NCI-H2227 treated with DMSO at 0.1 percent for 48 hours (cell line): ENCODE measurements at places on chromosomes 2 and 18.

GRCh38 chr2:98875081-98875728, 60.8 kb downstream of the CRACDL start:
- DNase-seq = no peak

- no peak for DNase-seq
Observed at GRCh38 chr2:25178976-25179375, 10.6 kb upstream of the POMC start.

- DNase-seq = no peak
Observed at GRCh38 chr2:28617502-28618184, 121.8 kb downstream of the PLB1 start.

GRCh38 chr18:56789004-56789888, 138.1 kb downstream of the WDR7 start:
- peak; percentile 11 for DNase-seq

DNA sequence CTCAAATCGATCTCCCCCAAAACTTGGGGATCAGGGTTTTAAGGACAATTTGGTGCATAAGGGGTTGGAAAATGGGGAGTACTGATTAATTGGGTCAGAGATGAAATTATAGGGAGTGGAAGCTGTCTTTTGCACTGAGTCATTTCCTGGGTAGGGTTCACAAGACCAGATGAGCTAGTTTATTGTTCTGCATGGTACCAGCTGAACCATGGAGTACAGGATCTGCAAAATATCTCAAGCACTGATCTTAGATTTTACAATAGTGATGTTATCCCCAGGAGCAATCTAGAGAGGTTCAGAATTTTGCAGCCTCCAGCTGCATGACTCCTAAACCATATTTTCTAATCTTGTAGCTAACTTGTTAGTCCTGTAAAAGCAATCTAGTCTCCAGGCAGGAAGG, 73.1 kb downstream of the CPO start:
- DNase-seq = no peak

- no peak for DNase-seq
Observed at GRCh38 chr2:238855299-238855698, 7.4 kb downstream of the TWIST2 start.

DNA sequence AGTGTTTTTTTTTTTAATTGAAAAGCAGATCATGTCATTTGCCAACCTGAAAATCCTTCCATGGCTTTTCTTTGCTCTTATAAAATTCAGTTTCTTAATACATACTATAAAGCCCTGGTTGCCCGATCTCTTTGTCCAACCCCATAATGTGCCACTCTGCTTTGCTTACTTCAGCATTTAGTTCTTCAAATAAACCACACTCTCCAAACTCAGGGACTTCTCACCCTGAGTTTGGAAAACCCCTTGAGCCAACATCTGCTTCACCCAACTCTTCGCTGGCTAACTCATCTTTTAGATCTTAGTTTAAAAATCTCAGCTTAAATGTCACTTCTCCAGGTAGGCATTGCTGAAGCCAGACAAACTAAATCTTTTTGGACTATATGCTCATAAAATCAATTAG, 1.3 kb upstream of the STAT1 start:
- no peak for DNase-seq

- no peak for DNase-seq
Observed at GRCh38 chr2:172089633-172090032, 4.3 kb downstream of the DLX1 start.

GRCh38 chr2:73850009-73850408, 21.2 kb downstream of the STAMBP start:
- no peak for DNase-seq

- peak; percentile 41 for DNase-seq
Observed at GRCh38 chr18:53567929-53568574, 656.4 kb downstream of the MBD2 start.

GRCh38 chr2:60515721-60516226, 37.7 kb downstream of the BCL11A start:
- DNase-seq = no peak

DNA sequence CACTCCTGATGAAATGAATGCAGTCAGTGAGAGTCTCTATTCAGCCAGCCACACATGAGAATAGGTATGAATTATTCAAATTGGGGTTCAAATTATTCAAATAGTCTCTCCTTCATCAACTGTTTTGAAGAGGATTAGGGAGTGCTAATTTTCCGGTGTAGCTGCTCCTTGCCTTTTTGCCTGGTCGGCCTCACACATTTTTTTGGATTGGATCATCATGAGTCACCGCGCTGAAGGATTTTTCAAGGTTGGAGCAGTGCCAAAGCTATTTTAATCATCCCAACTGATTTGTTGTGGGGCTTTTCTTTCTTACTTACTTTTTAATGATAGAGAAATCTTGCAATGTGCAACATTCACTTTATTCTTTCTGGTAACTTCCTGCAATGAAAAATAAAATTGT, 2.4 kb upstream of the DTNA start:
- peak; percentile 59 for DNase-seq

GRCh38 chr18:352438-352837, 84.6 kb upstream of the THOC1 start:
- no peak for DNase-seq

DNA sequence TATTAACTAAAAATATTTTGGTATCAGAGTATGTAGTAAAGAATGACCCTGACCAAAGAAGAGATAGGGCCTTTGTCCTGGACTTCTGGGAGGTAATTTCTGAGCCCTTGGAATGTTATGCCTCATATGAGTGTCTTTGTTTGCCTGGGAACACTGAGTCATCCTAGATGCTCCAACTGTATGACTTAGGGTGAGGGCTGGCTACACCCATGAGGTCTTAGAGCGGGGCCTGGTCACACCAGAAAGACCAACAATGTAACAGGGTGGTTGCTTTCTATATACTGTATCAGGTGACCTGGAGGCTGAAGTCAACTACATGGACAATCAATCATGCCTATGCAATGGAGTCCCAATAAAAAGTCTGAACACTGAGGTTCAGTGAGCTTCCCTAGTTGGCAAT, 253.1 kb downstream of the MBD2 start:
- DNase-seq = no peak

GRCh38 chr2:66364495-66365333, 70.2 kb upstream of the MEIS1 start:
- DNase-seq = no peak

GRCh38 chr2:20431772-20432171, 15.1 kb upstream of the RHOB start:
- no peak for DNase-seq

DNA sequence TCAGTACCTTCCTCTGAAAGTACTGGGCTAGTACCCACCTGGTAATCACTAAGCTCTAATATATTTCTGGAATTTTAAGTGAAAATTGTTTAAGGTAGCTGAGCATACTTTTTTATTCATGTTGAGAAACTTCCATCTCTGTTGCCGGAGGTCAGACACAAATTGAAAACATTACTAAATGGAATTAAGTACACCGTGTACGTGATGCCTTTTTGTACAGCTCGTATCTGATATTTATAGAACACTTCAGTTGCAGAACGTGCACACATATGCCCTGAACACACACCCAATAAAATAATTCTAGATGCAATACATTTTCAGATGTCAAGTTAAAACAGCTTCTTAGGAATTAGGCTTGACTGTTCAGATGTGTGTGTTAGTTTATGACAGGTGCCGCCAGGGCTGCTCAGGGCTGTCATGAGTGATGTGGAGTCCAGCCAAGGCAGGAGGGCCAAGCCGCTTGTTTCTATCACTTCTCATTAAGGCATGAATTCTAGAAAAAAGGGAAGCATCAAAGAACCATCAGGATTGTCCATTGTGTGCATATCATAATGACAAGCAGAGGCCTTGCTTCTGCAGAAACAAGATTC, 80.9 kb upstream of the FOSL2 start:
- no peak for DNase-seq
